T-helper 17 cell (primary cell): ENCODE measurements at places on chromosomes 4 and X.

GRCh38 chrX:151801980-151802379 lies 67.4 kb downstream of the CNGA2 start:
- no peak for DNase-seq

- no peak for DNase-seq
These were observed 119.5 kb downstream of the GLRA3 start for GRCh38 chr4:174709526-174709925.

- no peak for DNase-seq
These were observed 50.5 kb upstream of the FAM9C start for GRCh38 chrX:13094828-13095341.

- DNase-seq: no peak
These were observed 119.2 kb upstream of the EDNRA start for GRCh38 chr4:147361726-147362125.

DNA sequence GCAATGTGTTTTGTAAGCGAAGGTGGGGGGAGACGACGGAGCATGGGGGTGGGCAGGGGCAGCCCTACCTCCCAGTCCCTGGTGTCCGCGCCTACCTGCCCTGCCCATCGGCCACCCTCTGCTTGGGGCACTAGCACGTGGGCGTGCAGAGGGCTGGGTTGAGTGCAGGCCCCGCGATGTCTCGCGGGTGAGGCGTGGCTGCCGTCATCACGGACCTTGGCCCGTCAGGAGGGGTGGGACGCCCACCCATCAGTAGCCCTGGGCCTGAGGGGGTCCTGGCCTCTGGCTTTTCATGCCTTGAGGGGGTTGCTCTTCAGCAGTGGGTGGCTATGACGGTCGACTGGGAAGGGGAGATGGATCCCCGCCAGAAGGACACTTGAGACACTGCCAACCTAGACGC lies 36.1 kb upstream of the GEMIN8 start:
- DNase-seq: no peak

GRCh38 chr4:110628663-110629213 lies 5.9 kb upstream of the PITX2 start:
- DNase-seq: no peak

GRCh38 chr4:119833611-119834010 lies 205.0 kb upstream of the PDE5A start:
- no peak for DNase-seq

- DNase-seq: no peak
These were observed 36.5 kb downstream of the EFNB1 start for GRCh38 chrX:68865300-68865699.

- DNase-seq: no peak
These were observed 11.9 kb upstream of the NDUFC1 start for GRCh38 chr4:139314047-139314800.

- DNase-seq: no peak
These were observed 859 bp downstream of the SMARCA1 start for GRCh38 chrX:129522184-129523078.

DNA sequence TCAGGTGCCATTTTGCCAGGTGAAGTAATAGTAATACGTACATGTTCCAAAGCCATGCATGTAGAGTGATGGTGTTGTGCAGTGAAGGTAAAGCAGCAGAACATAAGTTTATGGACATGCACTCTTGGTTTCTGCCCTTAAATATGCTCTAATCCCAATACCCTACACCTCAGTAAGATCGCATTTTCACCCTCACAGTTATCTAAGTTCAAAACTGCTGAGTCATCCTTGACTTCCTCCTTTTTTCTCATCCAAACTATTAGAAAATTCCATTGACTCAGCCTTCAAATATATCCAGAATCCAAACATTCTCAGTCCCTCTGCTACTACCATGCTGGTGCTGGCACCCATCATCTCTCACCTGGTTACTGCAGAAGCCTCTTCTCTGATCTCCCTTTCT lies 652.9 kb upstream of the IGFBP7 start:
- no peak for DNase-seq

GRCh38 chr4:143346206-143346605 lies 9.5 kb downstream of the GAB1 start:
- no peak for DNase-seq

GRCh38 chr4:54554339-54554990 lies 103.3 kb upstream of the KIT start:
- no peak for DNase-seq

DNA sequence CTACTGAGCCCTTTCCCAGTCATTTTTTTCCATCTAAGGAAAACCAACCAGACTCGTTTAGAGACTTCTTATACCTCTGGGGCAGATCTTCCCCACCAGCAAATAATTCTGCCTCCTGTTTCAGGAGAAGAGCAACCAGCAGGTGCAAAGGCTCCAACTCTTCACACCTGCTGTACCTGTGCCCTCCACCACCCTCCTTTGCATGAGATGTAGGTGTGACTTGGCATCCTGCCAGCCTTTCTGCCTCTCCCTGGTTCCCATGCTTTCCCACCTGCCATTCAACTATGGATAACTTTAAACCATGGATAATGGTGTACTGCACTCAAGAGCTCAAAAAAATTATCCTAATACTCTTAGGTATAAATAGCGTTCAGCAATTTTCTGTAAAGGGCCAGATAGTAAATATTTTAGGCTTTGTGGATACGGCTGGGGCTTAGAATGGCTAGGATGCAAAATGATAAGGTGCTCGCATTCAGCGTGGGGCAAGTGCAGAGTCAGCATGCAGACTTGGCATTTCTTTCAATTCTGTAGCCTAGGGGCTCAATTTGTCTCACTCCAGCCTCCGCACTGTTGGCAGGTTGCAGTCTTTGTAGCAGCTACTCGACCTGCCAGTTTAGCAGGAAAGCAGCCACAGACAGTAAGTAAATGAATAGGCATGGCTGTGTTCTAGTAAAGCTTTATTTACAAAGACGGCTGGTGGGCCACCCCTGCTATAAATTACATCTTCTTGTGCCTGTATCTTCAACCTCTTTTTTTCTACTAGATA lies 79.8 kb downstream of the HCCS start:
- no peak for DNase-seq

GRCh38 chr4:16674082-16674481 lies 224.4 kb downstream of the LDB2 start:
- DNase-seq: no peak

DNA sequence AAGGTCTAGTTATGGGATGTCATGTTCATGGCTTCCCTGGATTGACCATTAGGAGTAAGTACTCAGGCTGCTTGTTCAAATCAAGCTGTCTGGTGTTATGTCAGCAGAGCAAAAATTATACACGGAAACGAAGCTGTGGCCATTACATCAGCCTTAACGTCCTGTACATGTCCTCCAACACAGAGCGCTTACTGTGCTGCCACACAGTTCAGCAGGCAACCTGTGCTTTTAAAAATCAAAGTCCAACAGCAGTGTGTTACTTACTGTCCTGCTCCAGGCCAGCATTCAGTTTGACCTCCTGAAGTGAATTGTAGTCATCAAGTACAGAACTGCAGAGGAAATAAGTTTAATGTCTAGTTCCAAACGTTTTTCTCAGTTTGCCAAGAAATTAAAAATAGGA lies 46.0 kb downstream of the KLHL34 start:
- no peak for DNase-seq

DNA sequence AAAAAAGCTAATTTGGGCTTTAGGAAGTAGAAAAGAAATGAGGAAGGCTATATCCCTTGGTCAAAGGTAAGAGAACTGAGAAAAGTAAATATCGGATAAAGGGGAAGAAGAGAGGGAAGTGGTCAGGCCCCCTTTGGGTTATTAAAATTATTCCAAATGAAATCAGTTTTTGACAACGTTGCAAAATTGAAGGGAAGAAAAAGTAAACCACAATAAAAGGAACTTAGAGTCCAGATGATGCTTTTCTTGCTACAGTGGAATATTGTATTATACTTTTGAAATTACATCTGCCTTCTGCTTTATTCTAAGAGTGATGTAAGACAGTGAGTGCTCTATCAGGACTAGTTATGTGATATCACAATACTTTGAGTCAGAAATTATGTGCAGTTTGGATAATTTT lies 59.4 kb upstream of the RBPJ start:
- no peak for DNase-seq

DNA sequence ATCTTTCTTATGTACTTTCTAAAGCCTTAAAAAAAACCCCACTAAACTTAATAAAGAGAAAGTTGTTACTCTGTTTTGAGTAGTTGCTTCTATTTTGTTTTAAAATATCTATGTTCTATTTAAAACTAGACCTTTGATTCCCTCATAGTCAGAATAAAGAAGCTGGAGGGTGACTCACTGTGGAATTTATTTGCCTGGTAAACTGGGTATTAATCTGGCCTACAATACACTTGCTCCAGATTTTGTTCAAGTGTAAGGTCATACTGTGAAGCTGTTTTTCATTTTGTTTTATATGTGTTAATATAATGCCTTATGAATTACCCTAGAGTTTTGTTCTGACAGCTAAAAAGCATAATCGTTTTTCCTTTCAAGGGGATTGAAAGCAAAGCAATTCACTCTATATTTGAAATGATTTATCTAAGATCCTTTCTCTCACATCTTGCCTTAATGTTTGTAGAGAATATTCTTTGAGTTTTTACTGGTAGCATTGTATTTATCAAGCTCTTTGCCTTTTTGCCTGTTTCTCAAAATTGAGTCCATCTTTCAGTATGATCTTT lies 277.4 kb upstream of the PITX2 start:
- DNase-seq: no peak

DNA sequence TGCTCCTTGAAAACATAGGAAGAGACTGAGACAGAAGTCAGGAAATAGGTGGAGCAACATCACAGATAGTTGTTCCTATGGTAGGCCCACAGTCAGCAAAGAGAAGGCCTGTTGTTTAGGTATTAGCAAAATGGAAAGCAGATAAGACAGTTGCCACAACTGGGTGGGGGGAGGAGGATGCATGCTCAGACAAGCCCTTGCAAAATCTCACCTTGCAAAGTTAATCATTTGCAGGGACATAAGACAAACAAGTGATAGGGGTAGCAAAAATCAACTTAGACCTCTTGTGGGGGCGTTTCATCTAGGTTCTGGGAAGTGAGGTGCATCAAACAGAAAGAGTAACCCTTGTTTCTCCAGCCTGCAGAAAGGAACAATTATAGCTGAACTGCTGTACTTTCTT lies 30.7 kb downstream of the SERPINA7 start:
- no peak for DNase-seq

GRCh38 chr4:113293043-113293560 lies 243.6 kb downstream of the ANK2 start:
- DNase-seq: no peak

GRCh38 chr4:110055158-110055768 lies 142.6 kb downstream of the EGF start:
- no peak for DNase-seq

GRCh38 chrX:25976683-25977310 lies 161.3 kb upstream of the MAGEB18 start:
- DNase-seq: no peak

GRCh38 chr4:104494822-104495559 lies at the start of gene CXXC4:
Gene CXXC4 (minus strand): TSS chr4:104494894. CDS start chr4:104491802, 3,092 bp downstream.
- no peak for DNase-seq

DNA sequence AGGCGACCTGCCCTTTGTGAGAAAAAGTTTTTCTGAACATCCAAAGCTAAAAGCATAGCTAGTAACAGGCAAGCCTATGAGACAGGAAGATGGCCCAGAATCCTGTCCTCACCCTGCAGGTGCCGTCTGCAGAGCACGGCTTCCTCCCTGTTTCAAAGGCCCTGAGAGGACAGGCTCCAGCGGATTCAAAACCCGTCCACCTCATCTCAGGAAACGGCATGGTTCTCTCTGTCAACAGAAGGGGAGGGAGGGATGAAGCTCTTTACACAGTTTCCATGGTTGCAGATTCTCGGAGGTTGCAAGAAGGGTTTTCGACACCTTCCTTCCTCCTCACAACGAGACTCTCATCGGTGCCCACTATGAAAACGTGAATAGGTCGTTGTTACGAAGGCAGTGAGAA lies 8.3 kb downstream of the PPP2R3B start:
- DNase-seq: no peak

GRCh38 chrX:76555816-76556215 lies 128.3 kb downstream of the MAGEE1 start:
- no peak for DNase-seq

DNA sequence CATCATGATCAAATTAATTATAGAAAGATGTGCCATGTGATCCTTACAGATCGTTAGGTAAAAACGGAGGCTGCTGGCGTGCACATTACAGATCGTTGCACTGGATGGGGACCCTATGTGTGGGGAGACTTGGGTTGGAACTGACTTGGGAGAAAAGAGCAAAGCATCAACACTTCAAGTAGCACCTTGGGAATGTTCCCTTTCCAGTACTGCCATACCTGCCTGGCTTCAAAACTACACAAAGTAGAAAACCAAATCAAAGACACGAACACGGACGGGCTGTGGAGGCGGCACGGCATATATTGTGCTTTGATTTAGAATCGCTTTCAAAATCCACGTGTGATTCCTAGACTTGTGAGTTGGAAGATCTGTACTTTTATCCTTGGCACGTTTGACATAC lies 898 bp downstream of the CMC4 start:
- DNase-seq: no peak

DNA sequence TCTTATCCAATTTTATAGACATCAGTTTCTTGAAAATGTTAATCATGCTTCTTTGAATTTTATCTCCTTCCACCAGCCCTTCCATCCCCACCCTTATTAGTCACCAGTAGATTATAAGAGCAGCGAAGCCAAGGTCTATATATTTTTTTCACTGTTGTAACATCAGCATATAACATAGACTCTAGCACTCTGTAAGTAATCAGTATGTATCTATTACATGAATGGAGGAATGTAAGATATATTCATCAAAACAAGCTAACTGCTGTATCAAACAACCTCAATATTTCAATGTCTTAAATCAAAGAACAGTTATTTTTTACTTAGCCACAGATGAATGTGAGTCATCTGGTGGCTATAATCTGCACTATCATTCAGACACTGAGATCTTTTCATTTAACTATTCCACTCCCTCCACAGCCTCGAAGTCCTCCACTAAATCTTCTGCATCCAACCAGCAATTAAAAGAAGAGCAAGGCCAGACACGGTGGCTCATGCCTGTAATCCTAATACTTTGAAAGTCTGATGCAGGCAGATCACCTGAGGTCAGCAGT lies 178.9 kb downstream of the CENPC start:
- DNase-seq: no peak

DNA sequence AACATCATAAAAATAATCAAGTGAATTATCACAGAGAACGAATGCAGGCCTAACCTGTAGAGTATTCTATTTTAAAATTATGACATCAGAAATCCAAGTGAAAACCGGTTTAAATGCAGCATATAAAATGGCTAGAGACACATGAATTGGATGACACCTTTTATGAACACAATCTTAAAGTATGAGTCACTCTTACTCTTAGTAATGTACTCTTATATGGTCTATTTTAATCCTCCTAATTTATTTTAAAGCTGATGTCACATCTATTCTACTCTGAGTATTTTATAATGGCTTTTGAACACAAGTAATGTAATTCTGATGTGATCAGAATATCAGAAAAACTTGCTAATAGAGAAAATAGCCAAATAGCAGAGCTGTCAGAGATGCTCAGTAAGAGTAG lies 161.4 kb upstream of the RADX start:
- no peak for DNase-seq
